ENCODE measurements at places on chromosomes 13 and 19.

GRCh38 chr19:31535691-31536460, 186.6 kb upstream of the TSHZ3 start:
- DNase-seq: no peak

DNA sequence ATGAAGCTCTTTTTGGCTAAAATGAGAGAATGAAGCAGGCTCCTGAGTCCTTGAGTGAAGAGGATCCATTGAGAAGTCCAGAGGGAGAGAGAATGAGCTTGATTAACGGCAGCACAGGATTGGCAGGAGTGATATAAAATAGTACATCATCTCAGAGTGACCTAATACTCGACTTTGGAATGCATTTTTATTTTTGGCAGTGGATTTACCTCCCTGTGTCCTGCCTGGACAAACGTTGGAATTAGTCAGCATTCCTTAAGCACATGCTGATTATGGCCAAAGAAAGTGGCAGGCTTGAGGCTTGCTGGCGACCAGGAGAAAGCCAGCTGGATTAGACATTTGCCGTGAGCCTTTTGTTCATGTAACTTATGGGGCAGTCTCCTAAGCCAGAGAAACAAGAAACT, 22.9 kb downstream of the LRCH1 start:
- DNase-seq: no peak

- no peak for DNase-seq
Measured at GRCh38 chr13:41548031-41548430, 90.7 kb downstream of the RGCC start.

DNA sequence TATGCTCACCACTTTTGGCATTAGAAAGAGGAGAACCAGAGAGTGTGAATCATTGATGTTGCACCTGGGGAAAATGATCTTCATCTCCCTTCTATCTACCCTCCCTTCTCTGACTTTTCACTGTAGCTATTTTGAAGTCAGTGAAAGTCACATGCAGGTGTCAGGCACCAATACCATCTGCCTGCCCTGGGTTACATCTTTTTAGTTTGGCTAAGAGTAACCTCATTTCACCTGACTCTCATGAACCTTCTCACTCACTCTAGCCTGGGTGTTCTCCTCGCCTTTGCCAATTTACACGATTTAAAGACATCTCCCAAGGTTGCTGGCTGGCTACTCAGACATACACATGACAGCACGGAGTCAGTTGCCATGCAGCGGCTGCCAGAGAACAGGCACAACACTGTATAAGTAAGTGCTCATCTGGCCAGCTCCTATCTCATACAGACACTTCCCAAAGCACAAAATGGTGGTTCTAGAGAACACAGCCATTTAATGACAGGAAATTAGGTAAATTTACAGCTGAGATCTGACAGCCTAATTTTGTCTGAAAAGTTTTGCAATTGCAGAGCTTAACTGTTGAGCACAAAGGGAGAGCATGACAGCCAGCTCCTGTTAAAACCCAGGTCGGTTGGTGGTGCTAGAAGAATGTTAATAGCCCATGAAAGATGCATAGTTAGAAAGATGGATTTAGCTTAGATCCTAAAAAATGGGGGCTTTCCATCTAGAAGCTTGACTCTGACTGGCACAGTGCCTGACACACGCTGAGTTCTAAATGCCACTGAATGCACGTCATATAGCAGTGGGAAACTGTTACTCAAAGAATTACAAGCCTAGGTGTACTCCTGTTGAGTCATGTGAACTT, 32.5 kb downstream of the LCP1 start:
- DNase-seq: no peak

- DNase-seq: no peak
Measured at GRCh38 chr13:100797921-100798320, 123.3 kb upstream of the TMTC4 start.

- peak; percentile 57 for DNase-seq
Measured at GRCh38 chr19:49808711-49809159, 4.4 kb downstream of the FUZ start.

GRCh38 chr13:96690998-96691397, 303.3 kb downstream of the OXGR1 start:
- no peak for DNase-seq

DNA sequence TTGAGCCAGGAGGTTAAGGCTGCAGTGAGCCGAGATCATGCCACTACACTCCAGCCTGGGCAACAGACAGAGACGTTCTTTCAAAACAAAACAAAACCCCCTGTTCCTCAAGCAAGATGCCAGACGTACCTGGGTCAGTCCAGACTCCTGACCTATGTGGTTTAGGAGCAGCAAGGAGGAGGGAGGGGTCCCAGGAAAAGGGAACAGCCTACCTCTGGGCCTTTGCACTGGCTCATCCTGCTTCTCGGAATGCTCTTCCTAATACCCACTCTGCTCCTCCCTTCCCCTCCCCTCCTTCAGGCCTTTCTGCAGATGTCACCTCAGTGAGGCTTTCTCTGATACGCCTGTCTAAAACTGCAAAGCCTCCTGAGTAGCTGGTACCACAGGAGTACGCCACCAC, 9.5 kb downstream of the RINL start:
- DNase-seq: no peak

DNA sequence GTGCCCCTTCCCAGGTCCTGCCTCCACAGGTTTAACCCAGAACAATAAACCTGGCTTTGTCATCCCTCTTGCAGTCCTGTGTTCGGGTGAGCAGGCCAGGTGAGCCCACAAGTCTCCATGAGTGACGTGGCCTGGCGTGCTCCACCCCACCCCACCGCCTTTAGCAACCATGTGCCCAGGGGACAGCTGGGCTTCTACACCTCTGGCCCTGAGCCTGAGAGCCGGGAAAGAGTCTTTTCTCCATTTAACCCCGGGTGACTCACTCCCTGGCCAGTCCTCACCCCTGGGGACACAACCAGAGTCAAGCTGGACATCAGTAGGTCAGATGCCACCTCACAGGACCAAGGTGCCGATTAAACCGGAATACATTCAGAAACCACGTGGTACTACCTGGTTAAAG, 4.1 kb downstream of the C19orf53 start:
- no peak for DNase-seq

GRCh38 chr13:47216176-47216822, 319.4 kb upstream of the HTR2A start:
- DNase-seq: no peak

DNA sequence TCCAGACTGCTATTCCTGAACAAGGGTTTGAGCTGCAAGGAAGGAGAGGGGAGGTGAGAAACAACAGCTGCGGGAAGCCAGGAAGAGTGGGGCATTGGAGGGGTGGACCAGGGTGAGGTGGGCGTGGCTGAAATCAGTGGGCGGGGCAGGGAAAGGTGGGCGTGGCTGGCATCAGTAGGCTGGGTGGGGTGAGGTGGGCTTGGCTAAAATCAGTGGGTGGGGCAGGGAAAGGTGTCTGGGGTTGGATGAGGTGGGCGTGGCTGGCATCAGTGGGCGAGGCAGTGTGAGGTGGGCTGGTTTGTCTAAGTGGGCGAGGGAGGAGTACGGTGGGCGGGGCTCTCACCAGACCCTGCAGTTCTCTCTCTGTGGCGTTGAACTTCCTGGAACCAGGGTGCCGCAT, 87.6 kb downstream of the MUC16 start:
- no peak for DNase-seq

- no peak for DNase-seq
Measured at GRCh38 chr19:50772476-50772875, 2.2 kb downstream of the GPR32 start.

GRCh38 chr19:1354970-1355567, 28.6 kb upstream of the NDUFS7 start:
- no peak for DNase-seq

DNA sequence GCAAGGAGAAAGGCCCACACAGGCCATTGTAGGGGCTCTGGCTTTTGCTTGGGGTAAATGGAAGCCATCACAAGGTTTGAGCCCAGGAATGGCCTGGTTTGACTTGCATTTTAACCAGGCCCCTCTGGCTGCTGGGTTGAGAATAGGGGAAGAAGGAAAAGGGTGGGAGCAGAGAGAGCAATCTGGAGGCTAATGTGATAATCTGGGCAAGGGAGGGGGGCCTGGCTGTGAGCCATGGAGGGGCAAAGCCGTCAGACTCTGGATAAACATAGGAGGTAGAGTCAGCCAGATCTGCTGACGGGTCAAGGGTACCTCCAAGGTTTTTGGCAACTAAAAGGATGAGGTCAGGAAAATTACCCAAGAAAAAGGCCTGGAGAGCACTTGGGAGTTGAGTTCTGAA, 41.6 kb downstream of the RFX2 start:
- no peak for DNase-seq

- no peak for DNase-seq
Measured at GRCh38 chr19:53509443-53509842, 28.5 kb upstream of the ZNF331 start.

GRCh38 chr13:28045861-28046260, 54.5 kb downstream of the FLT3 start:
- no peak for DNase-seq

- no peak for DNase-seq
Measured at GRCh38 chr19:38812841-38813320, at the start of gene LGALS4. LGALS4 (minus strand) TSS chr19:38812945; CDS start chr19:38812886, 59 bp downstream.

- no peak for DNase-seq
Measured at GRCh38 chr13:95217920-95218830, 83.1 kb downstream of the ABCC4 start.

GRCh38 chr19:1315470-1316166, 29.9 kb downstream of the EFNA2 start:
- DNase-seq: peak; percentile 30

- DNase-seq: no peak
Measured at GRCh38 chr19:13356686-13357280, 149.5 kb downstream of the CACNA1A start.

GRCh38 chr13:60267498-60268202, 103.9 kb upstream of the DIAPH3 start:
- DNase-seq: no peak

DNA sequence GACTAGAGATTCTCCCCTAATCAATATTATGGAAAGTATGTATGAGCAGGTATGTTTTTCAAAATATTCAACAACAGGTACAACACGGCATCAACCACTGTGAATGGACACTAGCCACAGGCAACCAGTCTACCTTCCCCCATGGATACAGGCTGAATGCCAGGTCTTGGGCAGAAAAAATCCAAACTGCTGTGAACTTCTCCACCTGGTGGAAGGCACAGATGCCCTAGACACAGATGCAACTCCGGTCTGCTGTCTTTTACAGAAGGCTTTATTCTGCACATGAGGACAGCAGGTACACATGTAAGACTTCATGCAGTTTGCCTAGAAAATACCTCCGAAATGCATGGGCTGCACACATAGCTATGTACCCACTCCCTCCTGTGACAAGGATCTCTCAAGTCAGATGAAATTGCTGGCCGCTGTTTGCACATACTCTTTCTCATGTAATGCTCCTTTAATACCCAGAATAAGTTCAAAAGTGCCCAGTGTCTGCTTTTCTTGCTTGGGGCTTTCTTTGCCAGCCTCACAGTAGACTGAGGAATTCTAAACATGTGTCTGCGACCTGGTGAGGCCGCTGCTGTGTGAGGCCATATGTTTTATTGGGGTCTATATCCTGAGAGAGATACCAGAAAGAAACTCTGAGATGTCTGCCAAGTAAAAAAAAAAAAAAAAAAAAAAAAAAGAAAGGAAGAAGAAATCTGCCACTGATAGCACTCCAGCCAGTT, 325.9 kb downstream of the FOXO1 start:
- DNase-seq: no peak

- no peak for DNase-seq
Measured at GRCh38 chr13:113544896-113545295, 39.7 kb upstream of the TFDP1 start.

DNA sequence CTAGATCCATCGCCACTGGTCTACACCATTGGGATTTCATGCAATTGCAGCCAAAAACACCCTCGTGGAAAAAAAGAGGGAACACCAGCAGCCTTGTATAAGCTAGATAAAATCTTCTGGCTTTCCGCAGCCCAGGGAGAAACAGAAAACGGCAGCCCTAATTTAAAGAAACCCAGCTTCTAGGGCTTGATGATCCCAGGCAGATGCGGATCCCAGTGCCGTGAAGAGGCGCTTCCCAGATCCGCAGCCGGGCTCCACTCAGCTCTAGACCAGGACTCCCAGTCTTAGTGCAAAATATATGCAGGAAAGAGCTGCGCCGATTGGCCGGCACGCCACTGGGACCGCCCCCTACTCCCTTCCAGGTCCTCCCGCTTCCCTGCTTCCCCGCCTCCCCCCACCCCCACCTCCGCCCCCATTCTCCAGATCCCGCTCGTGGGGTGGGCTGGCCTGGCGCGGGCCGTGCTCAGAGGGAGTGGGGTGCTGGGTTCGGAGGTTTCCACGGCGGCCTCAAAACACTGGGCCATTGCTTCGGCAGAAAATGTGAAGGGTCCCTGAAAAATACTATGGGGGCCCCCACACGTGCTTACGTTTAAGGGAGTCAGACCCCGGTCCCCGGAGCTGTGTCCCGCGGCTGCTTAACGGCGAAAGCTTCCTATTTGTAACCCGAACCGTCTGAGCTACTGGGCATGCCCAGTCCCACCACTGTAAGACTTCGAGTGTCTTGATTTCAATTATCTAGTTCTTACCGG, 63.1 kb downstream of the SERP2 start:
- peak; percentile 93 for DNase-seq

GRCh38 chr13:32428581-32429432, 877 bp upstream of the N4BP2L1 start:
- DNase-seq: no peak

DNA sequence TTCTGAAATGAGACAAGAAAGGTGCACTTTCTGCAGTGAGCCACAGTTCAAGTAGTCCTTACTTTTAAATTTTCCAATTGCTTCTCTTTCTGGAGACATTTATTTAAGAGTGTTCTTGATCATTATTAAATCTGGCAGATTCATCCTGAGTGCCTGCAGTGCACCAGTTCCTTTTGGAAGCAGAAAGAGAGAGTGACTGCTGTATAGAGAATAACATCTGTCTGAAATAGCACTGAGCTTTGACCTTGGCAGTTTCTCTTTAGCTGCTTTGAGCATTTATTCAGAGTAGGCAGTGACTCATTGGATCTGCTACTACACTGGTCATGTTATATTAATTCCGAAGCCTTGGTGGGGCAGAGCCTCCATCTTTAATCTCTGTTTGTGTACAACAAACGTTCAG, 1373.7 kb downstream of the PCDH9 start:
- no peak for DNase-seq

- DNase-seq: no peak
Measured at GRCh38 chr13:39565036-39565949, 37.7 kb downstream of the LHFPL6 start.

DNA sequence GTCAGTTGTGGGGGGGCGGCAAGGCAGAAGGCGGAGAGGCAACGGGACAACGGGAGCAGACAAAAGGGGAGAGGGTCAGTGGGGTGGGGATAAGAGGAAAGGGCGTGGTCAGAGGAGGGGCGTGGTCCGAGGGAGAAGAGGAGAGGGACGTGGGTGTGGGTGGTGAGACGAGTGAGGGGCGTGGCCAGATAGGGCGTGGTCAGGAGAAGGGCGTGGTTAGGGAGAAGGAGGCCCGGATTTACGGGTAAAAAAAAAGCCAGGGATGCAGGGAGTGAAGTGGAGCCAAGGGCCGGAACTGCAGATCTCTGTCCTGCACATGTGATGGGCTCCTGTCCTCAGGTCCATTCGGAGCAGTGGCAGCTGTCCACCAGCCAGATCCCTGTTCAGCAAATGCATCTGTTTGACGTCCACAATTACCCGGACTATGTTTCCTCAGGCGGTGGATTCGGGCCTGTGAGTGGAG, 21.5 kb downstream of the CPT1C start:
- DNase-seq: no peak

Data from NCI-H2081 (cell line).